ENCODE measurements at places on chromosomes 3 and 15. TPM values are rescaled to one million over a fixed set of nuclear protein-coding genes. Genes with fewer than 3 reads are reported as not detected.

A4GNT gene
- not detected for polyA plus RNA-seq

C3orf33 gene
- 9.0 TPM for polyA plus RNA-seq

RPUSD2 gene
- polyA plus RNA-seq, result 8.1 TPM

ATP13A5 gene
- polyA plus RNA-seq, result not detected

GPR27 gene
- polyA plus RNA-seq, result 67.8 TPM

OCA2 gene
- polyA plus RNA-seq, result 0.97 TPM

CYFIP1 gene
- polyA plus RNA-seq, result 22.2 TPM

CTDSPL2 gene
- 78.1 TPM for polyA plus RNA-seq

TMEM212 gene
- not detected for polyA plus RNA-seq

SI gene
- polyA plus RNA-seq, result not detected

TPRG1 gene
- 1.6 TPM for polyA plus RNA-seq

NANOGP8 gene
- not detected for polyA plus RNA-seq
